ENCODE measurements at places on chromosomes 16 and 17.
A peak's percentile ranks its signal among the peaks of the same experiment; 100 is the strongest.

GRCh38 chr17:11880714-11881113 is 116.6 kb downstream of the ZNF18 start:
- peak; percentile 9 for DNase-seq

- DNase-seq: no peak
Observed at GRCh38 chr16:51635181-51635580, 484.1 kb upstream of the SALL1 start.

GRCh38 chr17:40442392-40443195 is 656 bp upstream of the IGFBP4 start:
- no peak for DNase-seq

GRCh38 chr17:78027121-78027520 is 68.6 kb downstream of the TNRC6C start:
- no peak for DNase-seq

DNA sequence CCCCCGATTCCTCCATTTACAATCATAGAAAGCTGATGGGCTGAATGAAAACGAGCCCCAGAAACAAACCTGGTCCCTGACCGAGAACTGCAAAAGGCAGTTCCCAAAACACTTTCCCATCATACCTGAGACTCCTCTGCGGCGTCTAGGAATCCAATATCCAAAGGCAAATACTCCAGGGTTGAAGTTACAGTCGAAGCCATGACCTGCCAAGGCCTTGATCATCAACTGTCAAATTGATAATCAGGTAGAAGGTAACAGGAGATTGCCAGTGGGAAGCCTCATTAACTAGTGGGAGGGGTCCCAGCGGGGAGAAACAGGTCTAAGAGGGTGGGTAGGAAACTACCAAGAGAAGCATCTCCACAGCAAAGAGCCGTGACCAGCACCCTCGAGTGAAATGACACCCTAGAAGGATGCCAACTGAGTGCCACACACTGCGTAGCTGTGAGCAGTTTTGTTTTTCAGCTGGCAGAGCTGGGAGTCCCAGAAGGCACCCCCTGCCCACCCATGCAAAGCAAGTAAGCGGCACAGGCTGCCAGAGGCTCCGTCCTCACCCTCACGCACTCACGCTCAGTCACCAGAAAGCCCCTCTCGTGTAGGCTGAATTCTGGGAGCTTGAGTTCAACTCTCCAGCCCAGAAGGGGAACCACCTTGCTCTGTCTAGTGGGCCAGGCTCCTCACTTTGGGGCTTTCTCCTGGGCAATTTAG is 146.1 kb downstream of the GAS7 start:
- no peak for DNase-seq

DNA sequence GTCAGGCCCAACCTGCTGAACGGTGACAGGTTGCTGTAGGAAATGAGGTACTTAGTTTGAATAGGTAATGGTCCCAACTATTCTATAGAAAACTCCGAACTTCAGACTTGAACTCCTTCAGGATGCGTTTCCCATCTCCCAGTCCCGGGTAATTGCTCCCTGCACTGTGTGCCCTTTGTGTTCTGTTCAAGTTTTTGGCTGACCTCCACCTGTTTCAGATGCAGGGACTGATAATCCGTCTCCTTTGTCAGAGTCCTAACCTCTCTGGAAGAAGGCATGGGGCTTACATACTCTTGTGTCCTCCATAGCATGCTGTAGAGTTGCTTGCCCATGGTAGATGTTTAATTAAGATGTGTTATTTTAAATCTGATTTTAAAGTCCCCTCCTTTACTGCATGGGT is 350.5 kb downstream of the UTP18 start:
- DNase-seq: no peak
